ENCODE measurements at places on chromosomes 6 and 20. TPM values are rescaled to one million over a fixed set of nuclear protein-coding genes. Genes with fewer than 3 reads are reported as not detected.

DNA sequence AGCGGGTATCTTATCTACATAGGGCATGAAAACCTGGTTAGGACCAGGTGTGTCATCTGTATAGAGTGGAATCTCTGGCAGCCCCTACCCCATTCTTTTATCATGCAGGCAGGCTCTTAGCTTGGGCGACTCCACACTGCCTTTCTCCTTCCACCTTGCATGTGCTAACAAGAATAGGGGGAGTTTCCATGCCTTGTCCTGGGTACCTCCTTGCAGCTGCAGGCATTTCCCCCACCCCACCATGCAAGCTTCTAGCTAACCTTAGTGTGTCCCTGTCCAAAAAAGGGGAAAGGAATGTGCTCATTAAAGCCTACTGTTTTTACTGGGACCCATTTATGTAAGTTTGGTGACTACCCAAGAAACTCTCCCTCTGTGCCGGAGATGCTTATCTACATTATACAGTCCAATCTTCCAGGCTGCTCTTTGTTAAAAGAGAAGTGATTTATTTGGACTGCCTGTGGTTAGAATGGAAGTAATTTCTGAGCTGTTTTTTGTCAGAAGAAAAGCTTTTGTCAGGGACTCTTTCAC lies 10.5 kb upstream of the CEP43 start:
- DNase-seq, result no peak

GRCh38 chr6:111478064-111478476 lies 4.9 kb downstream of the REV3L start:
- DNase-seq, result no peak

EMILIN3 gene
- 4.3 TPM for total RNA-seq

- peak; percentile 47 for DNase-seq
These were observed 100.1 kb upstream of the RGS17 start for GRCh38 chr6:153231048-153231646.

C6orf141 gene
- 0.32 TPM for total RNA-seq

CST4 gene
- not detected for total RNA-seq

GRCh38 chr6:168615837-168616236 lies 174.9 kb downstream of the SMOC2 start:
- no peak for DNase-seq

DNA sequence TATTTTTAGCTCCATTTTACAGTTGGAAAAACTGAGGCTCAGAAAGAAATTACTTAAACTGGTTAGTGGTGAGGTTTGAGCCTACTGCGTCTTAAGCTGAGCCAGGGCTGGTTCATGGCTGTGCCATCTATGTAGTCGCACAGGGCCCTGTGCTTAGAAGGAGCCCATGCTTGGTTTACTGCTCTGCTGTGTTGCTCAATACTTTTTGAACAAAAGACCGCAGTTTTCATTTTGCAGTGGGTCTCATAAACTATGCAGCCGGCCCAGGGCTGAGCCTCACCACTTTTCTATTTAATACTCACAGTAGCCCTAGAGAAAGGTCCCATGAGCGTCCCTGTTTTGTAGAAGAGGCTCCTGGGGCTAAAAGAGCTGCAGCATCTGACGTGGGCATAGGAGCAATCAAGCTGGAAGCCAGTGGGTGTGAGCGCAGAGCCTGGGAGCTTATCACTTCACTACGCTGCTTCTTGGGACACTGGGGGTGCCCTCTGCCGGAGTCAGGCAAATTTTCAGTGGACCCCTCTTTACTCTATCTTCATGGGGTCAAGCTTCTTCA lies 501 bp downstream of the SIRPB2 start:
- DNase-seq, result no peak

HMGCLL1 gene
- 1.3 TPM for total RNA-seq

TNF gene
- 0.35 TPM for total RNA-seq

SLC12A5 gene
- total RNA-seq, result 1.3 TPM

GRCh38 chr6:155352811-155353210 lies 38.5 kb upstream of the TFB1M start:
- no peak for DNase-seq

DNA sequence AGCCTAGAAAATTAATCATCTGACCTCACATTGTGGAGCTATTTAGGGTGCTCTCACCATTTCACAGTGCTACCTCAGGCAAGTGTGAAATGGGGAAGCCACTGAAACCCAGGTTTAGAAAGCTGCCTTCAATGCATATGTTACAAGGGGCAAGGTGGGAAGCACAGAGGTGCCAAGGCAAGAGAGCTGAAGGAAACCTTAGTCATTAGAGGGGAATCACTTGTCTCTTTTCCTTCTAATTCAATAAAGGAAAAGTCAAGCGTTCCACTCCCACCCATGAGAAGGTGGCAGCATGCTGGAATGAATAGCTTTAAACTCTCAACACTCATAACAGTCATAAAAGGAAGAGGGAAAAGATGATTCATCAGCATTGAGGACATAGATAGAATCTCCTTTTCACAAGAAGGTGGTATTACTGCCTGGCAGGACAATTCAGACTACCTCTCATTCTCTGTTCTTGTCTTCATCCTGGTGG lies 251.9 kb upstream of the IRAK1BP1 start:
- DNase-seq, result no peak

DNA sequence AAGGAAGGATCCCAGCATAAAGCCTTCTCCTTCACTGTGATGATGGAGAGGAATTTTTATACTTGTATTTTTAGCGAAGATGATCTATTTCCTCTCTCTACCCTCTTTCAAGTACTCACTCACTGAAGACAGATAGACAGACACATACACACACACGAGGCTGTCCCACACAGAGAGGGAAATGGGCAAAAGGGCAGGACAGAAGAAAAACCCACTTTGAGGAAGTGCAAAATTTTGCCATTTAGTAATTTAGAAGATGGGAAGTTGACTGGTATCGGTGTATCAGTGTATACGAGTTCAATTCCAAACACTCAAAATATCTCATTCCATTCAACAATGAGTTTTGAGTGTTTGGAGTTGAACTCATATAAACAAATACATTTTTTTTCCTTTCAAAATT lies 30.9 kb downstream of the HEBP2 start:
- no peak for DNase-seq

GRCh38 chr6:84615113-84615850 lies 149.1 kb downstream of the TBX18 start:
- no peak for DNase-seq

DNA sequence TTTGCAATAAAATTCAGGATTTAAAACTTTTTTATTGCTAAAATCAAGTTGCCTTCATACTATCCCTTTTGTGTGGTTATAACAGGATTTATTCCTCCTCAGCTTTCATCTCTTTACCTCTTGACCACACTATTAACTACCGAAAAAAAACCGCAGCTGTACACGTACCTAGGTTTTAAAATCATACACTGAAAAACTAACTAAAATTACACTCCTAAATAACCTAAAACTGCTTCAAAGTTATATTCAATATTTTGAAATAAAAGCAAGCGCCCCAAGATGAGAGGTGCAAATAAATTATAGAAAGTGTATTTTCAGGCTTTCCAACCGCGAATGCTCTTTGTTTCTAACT lies 1.4 kb downstream of the MPC1 start:
- DNase-seq, result no peak

Measured in left ventricle myocardium superior (tissue), 1 donor.